ENCODE measurements at places on chromosomes 12 and 14. TPM values are rescaled to one million over a fixed set of nuclear protein-coding genes. Genes with fewer than 3 reads are reported as not detected.

Gene ADAM20
- total RNA-seq: 0.28 TPM

Gene IFI27
- total RNA-seq: 25.8 TPM

Gene TAS2R42
- not detected for total RNA-seq

- no peak for DNase-seq
These were observed 353.7 kb downstream of the APAF1 start for GRCh38 chr12:98998697-98999299.

GRCh38 chr14:96843137-96843536 is 46.0 kb downstream of the VRK1 start:
- DNase-seq: no peak

DNA sequence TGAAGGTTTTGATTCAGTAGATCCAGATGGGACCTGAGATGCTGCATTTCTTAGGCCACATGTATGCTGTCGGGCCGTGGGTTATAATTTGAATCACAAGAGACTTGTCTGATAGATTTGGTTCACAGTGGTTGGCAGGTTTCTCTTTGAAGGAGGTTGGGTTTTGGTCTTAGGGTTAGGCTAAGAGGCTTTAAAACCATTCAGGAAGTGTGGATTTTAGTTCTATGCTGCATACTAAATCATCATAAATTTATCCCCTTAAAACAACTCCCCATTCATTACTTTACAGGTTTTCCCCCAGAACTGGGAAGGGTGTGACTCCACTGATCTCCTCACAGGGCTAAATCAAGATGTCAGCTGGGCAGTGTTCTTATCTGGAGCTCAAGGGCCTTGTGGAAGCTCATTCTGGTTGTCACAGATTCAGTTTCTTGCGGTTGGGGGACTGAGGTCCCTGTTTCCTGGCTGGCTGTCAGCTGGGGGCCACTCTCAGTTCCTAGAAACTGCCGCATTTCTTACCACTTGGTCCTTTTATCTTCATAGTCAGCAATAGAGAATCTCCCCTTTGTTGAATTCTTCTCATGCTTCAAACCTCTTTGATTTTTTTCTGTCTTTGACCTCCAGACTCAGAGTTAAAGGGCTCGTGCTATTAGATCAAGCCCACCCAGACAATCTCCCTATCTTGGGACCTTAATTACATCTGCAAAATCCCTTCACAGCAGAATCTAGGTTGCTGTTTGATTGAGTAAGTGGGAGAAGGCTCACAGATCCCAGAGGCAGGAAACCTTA is 20.6 kb upstream of the PCNX1 start:
- no peak for DNase-seq

- DNase-seq: no peak
These were observed 226.2 kb upstream of the CRY1 start for GRCh38 chr12:107319533-107320032.

GRCh38 chr12:124194893-124195566 is 99.9 kb upstream of the RFLNA start:
- DNase-seq: no peak

DNA sequence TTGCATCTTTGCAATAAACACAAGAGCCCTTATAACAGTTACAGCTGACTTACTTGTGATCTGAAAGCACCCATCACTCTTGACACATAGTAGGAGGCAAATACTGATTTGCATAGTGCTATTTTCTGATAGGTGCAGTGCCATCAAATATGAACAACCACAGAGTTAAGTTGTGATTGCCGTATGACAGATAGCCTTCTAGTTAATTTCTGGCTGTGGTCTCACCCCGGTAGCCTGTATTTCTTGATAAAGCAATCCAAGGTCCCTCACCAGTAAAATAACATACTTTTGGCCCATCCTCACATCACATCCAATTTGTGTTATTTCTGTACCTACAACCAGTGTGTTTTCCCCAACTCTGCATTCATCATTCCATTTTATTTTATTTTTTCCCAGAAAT is 23.3 kb upstream of the STYK1 start:
- DNase-seq: no peak

- DNase-seq: no peak
These were observed 142.8 kb downstream of the LRFN5 start for GRCh38 chr14:41749429-41749828.

Measured in liver (tissue), 10 donors.